ENCODE measurements at places on chromosomes 6 and 20.

- H3K27ac ChIP-seq, result no peak overlapping the region
- H3K27me3 ChIP-seq, result no peaks in the 10 kb centered on the region
- no peaks in the 10 kb centered on the region for H3K4me1 ChIP-seq
- no peak for DNase-seq
Observed at GRCh38 chr6:98578016-98578415, 256.4 kb upstream of the POU3F2 start.

GRCh38 chr20:6348908-6349307, 226.1 kb upstream of the FERMT1 start:
- no peak overlapping the region for H3K27ac ChIP-seq
- H3K36me3 ChIP-seq, result no peaks in the 10 kb centered on the region
- H3K4me3 ChIP-seq, result no peak overlapping the region
- H3K4me1 ChIP-seq, result no peaks in the 10 kb centered on the region

DNA sequence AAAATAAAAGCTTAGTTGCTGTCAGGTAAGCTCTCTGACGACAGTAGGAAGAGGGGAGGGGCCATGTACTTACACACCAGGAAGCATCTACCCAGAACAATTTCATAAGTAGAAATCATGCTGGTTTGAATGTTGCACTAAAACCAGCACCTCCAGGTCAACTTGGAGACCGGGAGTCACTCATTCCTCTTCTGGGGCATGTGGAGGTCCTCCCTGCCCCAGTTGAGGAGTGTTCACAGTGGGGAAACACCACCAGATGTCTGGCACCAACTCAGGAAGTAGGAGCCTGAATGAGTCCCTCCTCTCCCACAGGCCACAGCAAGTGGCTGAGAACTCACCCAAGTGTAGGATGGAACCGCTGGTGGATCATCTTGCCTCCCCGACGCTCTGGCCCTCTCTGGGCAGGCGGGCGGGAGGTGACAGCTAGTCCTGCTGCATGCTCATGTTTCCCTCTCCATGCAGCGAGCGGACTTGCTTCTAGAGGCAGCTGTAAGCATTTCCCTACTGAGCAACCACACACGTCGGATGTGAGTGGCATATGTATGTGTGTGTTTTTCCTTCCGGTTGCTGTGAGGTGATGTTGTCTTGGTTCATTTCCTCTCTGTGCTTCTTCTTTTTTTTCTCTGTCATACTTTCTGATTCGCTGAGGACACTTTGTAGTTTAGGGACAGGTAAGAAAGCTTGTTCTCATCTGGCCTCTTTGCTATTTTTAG, 149.5 kb upstream of the NEDD9 start:
- no peaks in the 10 kb centered on the region for H3K27me3 ChIP-seq
- peak overlapping the region; percentile 85 for H3K27ac ChIP-seq
- H3K4me1 ChIP-seq, result peaks cover 64% of the 10 kb centered on the region
- peak overlapping the region; percentile 62 for H3K4me3 ChIP-seq
- peak; percentile 91 for DNase-seq
- H3K36me3 ChIP-seq, result no peaks in the 10 kb centered on the region

- H3K36me3 ChIP-seq, result no peaks in the 10 kb centered on the region
- no peak for DNase-seq
- no peaks in the 10 kb centered on the region for H3K4me1 ChIP-seq
- H3K27ac ChIP-seq, result no peak overlapping the region
- H3K27me3 ChIP-seq, result no peaks in the 10 kb centered on the region
Observed at GRCh38 chr6:152270301-152270925, 366.7 kb downstream of the SYNE1 start.

DNA sequence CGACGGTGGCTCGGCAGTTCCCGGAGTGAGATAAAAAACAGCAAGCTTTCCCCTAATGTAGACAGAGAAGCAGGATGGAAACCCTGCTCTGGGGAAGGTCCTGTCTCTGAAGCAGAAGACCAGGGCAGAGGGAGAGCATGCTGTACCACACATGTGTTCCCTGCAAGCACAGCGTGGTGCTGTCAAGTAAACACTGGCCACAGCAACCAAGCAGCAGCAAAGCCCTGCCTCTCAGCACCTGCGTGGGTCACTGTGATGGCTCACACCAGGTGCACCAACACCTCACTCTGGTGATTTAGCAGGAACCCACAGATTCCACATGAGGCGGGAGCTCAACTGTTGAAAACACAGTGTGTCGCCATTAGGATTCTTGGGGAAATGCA, 65.2 kb upstream of the TXNDC5 start:
- peaks cover 27% of the 10 kb centered on the region for H3K4me1 ChIP-seq
- no peak overlapping the region for H3K4me3 ChIP-seq
- H3K27me3 ChIP-seq, result no peaks in the 10 kb centered on the region
- H3K27ac ChIP-seq, result no peak overlapping the region
- H3K36me3 ChIP-seq, result no peaks in the 10 kb centered on the region
- DNase-seq, result peak; percentile 18

GRCh38 chr6:73752943-73753342, 56.9 kb downstream of the CD109 start:
- H3K4me3 ChIP-seq, result no peak overlapping the region
- no peak for DNase-seq
- H3K27me3 ChIP-seq, result no peaks in the 10 kb centered on the region
- no peaks in the 10 kb centered on the region for H3K36me3 ChIP-seq
- H3K4me1 ChIP-seq, result no peaks in the 10 kb centered on the region

DNA sequence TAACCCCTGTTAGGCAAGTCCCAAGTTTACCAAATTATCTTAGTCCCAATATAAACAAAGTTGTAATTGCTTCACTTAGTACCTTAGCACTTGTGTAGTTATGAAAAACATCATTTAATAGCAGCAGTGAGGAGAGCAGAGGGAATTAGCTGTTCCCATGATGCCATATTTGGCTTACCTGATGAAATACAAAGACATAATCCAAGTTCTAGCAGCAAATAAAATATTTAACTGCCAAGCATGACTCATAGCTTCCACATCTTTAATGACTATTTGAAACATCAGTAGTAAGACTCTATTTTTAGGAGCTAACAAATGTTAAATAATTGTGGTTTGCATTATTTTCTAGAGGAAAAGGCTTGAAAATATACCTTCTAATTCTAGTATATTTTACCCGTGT, 94.0 kb upstream of the MCHR2 start:
- H3K4me3 ChIP-seq, result no peak overlapping the region
- no peaks in the 10 kb centered on the region for H3K4me1 ChIP-seq
- H3K36me3 ChIP-seq, result no peaks in the 10 kb centered on the region
- H3K27me3 ChIP-seq, result no peaks in the 10 kb centered on the region

GRCh38 chr6:55182016-55182650, 7.8 kb downstream of the HCRTR2 start:
- no peak overlapping the region for H3K27ac ChIP-seq
- no peak for DNase-seq
- H3K4me1 ChIP-seq, result no peaks in the 10 kb centered on the region
- H3K27me3 ChIP-seq, result no peaks in the 10 kb centered on the region
- no peaks in the 10 kb centered on the region for H3K36me3 ChIP-seq
- no peak overlapping the region for H3K4me3 ChIP-seq

- no peaks in the 10 kb centered on the region for H3K27me3 ChIP-seq
- H3K27ac ChIP-seq, result no peak overlapping the region
- no peaks in the 10 kb centered on the region for H3K36me3 ChIP-seq
- no peak for DNase-seq
- H3K4me1 ChIP-seq, result peaks cover 9% of the 10 kb centered on the region
Observed at GRCh38 chr20:334578-334977, 9.2 kb downstream of the SOX12 start.

DNA sequence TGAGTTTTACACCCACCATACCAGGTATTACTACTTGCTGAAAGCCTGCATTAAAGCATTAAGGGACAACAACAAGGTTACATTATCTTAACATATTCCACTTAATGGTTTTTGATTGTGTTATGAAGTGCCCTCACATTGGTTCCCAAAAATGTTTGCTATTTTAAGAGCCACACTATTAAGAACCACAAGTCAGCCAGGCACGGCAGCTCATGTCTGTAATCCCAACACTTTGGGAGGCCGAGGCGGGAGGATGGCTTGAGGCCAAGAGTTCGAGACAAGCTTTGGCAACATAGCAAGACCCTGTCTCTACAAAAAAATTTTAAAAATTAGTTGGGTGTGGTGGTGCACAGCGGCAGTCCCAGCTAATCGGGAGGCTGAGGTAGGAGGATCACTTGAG, 28.2 kb downstream of the ATXN1 start:
- no peak overlapping the region for H3K27ac ChIP-seq
- DNase-seq, result no peak
- H3K4me3 ChIP-seq, result no peak overlapping the region
- no peaks in the 10 kb centered on the region for H3K36me3 ChIP-seq
- H3K4me1 ChIP-seq, result peaks cover 3% of the 10 kb centered on the region
- H3K27me3 ChIP-seq, result no peaks in the 10 kb centered on the region

- no peaks in the 10 kb centered on the region for H3K4me1 ChIP-seq
- no peak for DNase-seq
- H3K36me3 ChIP-seq, result no peaks in the 10 kb centered on the region
- H3K27ac ChIP-seq, result no peak overlapping the region
- no peaks in the 10 kb centered on the region for H3K27me3 ChIP-seq
Observed at GRCh38 chr6:80767808-80768207, 661.3 kb downstream of the BCKDHB start.

- no peak overlapping the region for H3K27ac ChIP-seq
- peaks cover 2% of the 10 kb centered on the region for H3K27me3 ChIP-seq
- no peak for DNase-seq
- H3K4me3 ChIP-seq, result no peak overlapping the region
- H3K36me3 ChIP-seq, result no peaks in the 10 kb centered on the region
Observed at GRCh38 chr6:7270320-7271204, 42.4 kb downstream of the SSR1 start.

DNA sequence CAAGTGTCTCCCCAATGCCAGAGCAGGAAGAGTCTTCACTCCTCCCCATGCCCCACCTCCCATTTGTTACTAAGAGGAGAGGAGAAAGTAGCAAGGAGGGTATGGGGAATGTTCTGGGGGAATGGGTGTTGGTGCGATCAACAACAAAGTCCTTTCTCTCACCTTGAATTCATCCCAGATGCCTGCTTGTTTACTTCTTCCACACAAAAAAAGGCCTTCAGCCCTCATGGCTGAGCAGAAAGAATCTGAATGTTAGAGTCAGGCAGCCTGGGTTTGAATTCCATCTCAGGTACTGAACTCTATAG, 9.9 kb downstream of the MOG start:
- no peak overlapping the region for H3K27ac ChIP-seq
- H3K4me3 ChIP-seq, result no peak overlapping the region
- no peaks in the 10 kb centered on the region for H3K36me3 ChIP-seq
- H3K27me3 ChIP-seq, result peaks cover 15% of the 10 kb centered on the region
- H3K4me1 ChIP-seq, result no peaks in the 10 kb centered on the region

- no peak overlapping the region for H3K4me3 ChIP-seq
- H3K27ac ChIP-seq, result no peak overlapping the region
- no peaks in the 10 kb centered on the region for H3K36me3 ChIP-seq
- DNase-seq, result no peak
Observed at GRCh38 chr6:144320741-144321140, 35.6 kb downstream of the UTRN start.

DNA sequence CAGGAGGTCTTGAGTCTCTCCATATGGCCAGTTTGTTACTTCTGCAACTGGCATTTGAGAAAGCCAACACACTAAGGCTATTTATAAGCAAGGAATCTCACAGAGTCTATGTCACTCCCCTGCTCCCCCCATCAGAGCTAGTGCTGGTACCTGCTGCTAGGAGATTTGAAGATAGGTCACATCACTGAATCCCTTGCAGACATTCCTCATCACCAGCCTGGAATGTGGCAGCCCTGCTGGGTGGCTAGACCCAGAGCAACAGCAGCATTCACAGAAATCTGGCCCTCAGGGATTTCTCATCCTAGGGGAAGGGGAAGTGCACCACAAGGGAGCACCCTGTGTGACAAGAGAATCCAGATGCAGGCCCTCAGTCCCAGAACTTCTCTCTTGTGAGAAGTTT, 672.1 kb downstream of the HACE1 start:
- no peaks in the 10 kb centered on the region for H3K36me3 ChIP-seq
- no peaks in the 10 kb centered on the region for H3K27me3 ChIP-seq
- DNase-seq, result no peak
- H3K27ac ChIP-seq, result no peak overlapping the region
- no peak overlapping the region for H3K4me3 ChIP-seq

- DNase-seq, result no peak
- H3K27ac ChIP-seq, result no peak overlapping the region
- H3K36me3 ChIP-seq, result no peaks in the 10 kb centered on the region
- no peak overlapping the region for H3K4me3 ChIP-seq
Observed at GRCh38 chr6:167524261-167525111, 199.6 kb downstream of the TTLL2 start.

- H3K27ac ChIP-seq, result no peak overlapping the region
- no peak overlapping the region for H3K4me3 ChIP-seq
- no peaks in the 10 kb centered on the region for H3K27me3 ChIP-seq
- H3K4me1 ChIP-seq, result peaks cover 12% of the 10 kb centered on the region
Observed at GRCh38 chr6:111825439-111826086, 47.7 kb downstream of the FYN start.

GRCh38 chr6:92989656-92990055, 429.7 kb downstream of the EPHA7 start:
- no peak overlapping the region for H3K4me3 ChIP-seq
- H3K36me3 ChIP-seq, result no peaks in the 10 kb centered on the region
- H3K27me3 ChIP-seq, result no peaks in the 10 kb centered on the region
- H3K4me1 ChIP-seq, result no peaks in the 10 kb centered on the region

DNA sequence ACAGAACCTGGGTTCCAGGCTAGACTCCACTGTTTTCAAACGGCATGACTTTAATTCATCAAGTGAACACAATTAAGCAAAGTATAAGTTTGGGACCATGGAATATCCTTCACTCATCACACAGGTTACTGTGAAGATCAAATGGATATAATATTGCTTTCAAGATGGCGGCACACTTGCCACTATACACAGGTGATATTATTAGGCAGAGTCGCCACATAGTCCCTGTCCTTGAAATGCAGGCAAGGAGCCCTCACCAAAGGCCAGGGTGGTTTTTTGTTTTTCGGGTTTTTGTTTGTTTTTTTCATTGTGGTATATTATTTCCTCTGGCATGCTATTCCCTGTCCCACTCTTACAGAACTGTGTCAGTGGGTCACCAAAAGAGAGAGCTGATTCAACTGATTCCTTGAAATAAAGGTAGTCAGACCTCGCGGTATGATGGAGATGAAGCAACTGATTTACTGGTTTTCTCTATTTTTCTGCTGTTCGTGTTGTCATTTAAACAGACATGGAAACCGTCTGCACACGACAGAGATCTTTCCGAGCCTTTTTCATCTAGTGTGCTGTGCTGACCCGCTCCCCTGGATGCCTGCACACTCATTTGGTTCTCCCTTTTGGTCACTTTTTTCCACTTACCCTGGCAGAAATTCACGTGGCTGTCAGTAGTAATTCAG, 29.7 kb downstream of the MYB start:
- no peaks in the 10 kb centered on the region for H3K27me3 ChIP-seq
- no peak overlapping the region for H3K4me3 ChIP-seq
- no peaks in the 10 kb centered on the region for H3K36me3 ChIP-seq
- no peak for DNase-seq
- no peak overlapping the region for H3K27ac ChIP-seq
- H3K4me1 ChIP-seq, result peaks cover 5% of the 10 kb centered on the region

All from B cell (primary cell).